ENCODE measurements at places on chromosomes 6 and 20.

GRCh38 chr20:46715292-46715756 lies 5.9 kb downstream of the SLC2A10 start:
- no peak for DNase-seq

DNA sequence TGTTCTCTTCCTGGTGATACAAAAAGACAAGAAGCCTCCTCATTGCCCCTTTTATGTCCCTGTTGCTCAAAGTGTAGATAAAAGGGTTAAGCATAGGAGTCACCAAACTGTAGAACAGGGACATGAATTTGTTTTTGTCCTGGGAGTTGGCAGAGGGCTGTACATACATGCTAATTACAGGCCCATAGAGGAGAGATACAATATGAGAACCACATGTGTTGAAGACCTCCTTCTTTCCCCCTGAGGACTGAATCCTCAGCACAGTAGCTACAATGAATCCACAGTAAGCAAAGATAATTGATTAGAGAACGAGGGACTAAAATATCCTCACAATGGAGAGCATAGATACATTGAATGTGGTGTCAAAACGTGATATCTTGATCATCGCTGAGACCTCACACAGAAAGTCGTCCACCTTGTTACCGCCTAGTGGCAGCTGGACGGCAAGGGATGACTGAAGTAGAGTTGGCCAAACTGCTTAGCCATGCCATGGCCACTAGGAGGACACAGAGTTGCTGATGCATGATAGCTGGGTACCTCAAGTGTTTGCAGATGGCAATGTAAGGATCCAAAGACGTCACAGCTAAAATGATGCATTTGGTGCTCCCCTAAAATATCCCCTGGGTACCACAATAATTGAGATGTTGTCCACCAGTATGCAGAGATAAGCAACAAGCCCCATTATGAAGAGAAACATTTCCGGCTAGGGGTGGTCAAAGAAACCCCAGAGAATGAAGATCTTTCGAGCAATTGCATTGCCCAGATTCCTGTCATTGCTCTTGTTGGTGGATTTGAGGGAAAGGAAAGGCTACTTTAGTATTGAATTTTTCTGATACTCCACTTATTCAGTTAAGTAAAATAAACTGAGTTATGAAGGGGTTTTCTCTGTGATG lies 15.0 kb downstream of the OR2B3 start:
- peak; percentile 13 for DNase-seq

- DNase-seq, result peak; percentile 88
These were observed 377.4 kb downstream of the CD109 start for GRCh38 chr6:74073429-74073828.

DNA sequence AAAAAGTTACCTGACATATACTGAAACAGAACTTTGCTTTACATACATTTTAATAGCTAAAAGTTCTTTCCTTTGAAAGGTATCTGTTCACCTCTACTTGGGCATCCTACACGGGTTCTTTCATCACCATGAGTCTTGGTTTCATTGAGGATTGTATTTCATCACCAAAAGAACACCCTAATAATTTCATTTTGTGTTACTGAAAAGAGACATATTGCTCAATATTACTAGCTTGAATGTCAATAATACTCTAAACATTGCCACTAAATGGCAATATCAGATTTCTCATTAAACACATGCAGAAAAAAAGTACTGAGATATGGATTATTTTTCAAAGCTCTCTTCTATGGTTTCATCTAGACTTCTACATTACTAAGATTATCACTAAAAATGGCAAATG lies 30.8 kb downstream of the MAN1A1 start:
- no peak for DNase-seq

- peak; percentile 7 for DNase-seq
These were observed 308.2 kb upstream of the THEMIS start for GRCh38 chr6:128208851-128209580.

- no peak for DNase-seq
These were observed 68.6 kb downstream of the B4GALT5 start for GRCh38 chr20:49644980-49645565.

GRCh38 chr6:137989664-137990063 lies 117.6 kb downstream of the PERP start:
- DNase-seq, result no peak

DNA sequence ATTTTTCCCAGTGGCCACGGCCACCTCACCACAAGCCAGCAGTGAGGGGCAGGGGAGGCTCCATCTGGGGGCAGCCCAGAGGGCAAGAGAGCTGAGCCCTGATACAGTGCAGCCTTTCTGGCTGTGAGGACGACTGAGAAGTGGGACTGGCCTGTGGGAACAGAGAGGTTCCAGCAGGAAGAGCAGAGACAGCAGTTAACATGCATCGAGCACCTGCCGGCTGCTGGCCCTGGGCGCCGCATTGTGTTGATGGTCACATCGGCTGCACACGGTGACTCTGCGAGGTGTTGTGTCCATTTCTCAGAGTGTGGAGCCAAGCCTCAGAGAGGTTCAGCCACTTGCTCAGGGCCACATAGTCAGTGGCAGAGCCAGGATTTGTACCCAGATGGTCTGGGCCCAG lies 9.8 kb downstream of the FOXS1 start:
- DNase-seq, result no peak

- no peak for DNase-seq
These were observed 12.8 kb upstream of the ARMC12 start for GRCh38 chr6:35724059-35724458.

DNA sequence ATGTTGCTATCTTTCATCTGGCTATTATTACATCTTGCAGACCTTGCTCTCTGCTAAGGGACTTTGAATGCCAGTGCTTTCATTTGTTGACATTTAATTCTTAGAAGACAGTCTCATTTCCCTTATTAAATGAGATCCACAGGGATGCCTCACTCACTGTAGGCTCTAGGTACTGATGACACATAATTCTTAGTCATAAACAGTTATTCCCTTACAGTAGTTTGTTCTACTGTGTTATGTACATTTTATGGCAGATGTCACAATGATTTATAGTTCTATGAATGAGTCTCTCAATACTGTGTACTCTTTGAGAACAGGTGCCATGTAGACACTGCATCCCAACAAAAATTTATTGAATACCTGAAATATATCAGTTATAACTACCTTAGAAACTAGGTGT lies 70.3 kb downstream of the FAM83B start:
- DNase-seq, result no peak

Data from kidney capillary endothelial cell (primary cell).